Peyer's patch (tissue), 4 donors: ENCODE measurements at places on chromosomes 6 and 20. TPM values are rescaled to one million over a fixed set of nuclear protein-coding genes. Genes with fewer than 3 reads are reported as not detected.

- peak; percentile 56 for DNase-seq
- no peaks in the 10 kb centered on the region for H3K27me3 ChIP-seq
- peaks cover 5% of the 10 kb centered on the region for H3K4me1 ChIP-seq
- no peaks in the 10 kb centered on the region for H3K36me3 ChIP-seq
- peak overlapping the region; percentile 63 for H3K4me3 ChIP-seq
Observed at GRCh38 chr6:28251661-28252008, 434 bp downstream of the ZKSCAN4 start.

DNA sequence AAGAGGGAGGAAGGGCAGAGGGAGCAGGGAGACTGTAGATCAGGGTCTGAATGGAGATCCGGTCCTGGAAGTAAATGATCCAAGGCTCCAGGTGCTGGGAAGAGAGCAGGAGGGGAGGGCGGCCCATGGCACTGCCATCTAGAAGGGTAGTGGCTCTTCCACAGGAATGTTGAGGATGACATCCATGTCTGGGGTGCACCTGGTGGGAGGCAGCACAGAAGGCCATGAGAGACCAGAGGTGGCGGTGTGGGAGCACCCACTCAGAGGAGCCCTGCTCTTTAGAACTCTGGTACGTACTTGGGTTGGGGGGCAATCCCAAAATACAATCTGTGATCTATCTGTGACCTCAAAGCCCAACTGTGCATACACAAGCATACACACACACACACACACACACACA lies 13.5 kb downstream of the DEFB132 start:
- H3K4me1 ChIP-seq: no peaks in the 10 kb centered on the region
- no peaks in the 10 kb centered on the region for H3K27me3 ChIP-seq
- no peak overlapping the region for H3K27ac ChIP-seq
- no peaks in the 10 kb centered on the region for H3K36me3 ChIP-seq

GRCh38 chr6:22133357-22133756 lies 163.5 kb downstream of the PRL start:
- no peaks in the 10 kb centered on the region for H3K36me3 ChIP-seq
- H3K27me3 ChIP-seq: no peaks in the 10 kb centered on the region
- H3K4me1 ChIP-seq: no peaks in the 10 kb centered on the region

DNA sequence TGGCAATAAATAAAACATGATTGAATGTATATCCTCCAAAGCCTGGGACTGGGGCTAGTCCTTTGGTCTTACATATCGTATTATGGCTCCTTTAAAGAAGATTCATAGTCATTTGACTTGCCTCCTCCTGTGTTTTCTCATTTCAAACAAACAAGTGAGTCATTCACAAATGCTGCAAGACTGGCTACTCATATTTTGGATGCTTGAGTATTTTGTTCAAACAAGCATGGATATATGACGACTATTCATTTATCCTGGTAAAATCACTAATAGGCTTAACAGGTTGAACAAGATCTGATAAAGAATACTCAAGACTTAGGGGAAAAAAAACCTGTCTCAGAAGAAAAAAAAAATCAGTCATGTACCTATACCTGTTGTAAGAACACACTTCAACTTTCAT lies 111.1 kb upstream of the CCDC28A start:
- H3K27me3 ChIP-seq: no peaks in the 10 kb centered on the region
- H3K36me3 ChIP-seq: no peaks in the 10 kb centered on the region
- H3K4me1 ChIP-seq: no peaks in the 10 kb centered on the region
- no peak overlapping the region for H3K4me3 ChIP-seq

GRCh38 chr6:56683882-56684281 lies 41.2 kb upstream of the DST start:
- no peaks in the 10 kb centered on the region for H3K4me1 ChIP-seq
- H3K27ac ChIP-seq: no peak overlapping the region
- no peak overlapping the region for H3K4me3 ChIP-seq
- no peaks in the 10 kb centered on the region for H3K36me3 ChIP-seq
- peak; percentile 69 for DNase-seq

DNA sequence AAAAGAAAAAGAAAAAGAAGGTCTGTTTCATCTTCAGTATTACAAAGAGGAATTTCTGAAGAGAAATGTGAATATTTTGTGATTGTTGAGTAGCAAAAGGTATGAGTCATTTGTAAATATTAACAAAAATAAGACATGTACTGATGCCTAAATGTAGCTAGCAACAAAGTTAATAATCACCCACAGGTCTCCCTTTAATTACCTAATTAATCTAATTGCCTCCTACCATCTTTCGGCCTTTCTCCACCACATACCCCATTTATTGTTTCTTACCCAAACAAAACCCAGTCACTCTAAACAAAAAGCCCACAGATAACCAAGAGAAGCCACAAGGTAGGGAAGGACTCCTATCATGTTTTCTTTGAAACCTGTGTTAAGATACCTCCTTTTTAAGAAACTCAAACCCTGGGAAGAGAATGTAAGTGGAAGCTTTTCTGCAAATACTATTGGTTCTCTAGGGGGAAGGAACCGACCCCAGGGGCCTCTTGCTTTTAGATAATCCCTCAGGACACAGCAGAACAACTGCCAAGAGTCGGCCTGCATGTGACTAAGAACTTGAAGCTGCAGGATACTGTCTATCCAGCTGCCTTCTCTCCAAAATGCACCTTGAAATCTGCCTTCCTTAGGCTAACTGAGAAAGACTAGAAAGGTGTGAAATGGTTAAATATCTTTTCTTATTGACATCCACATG lies 16.1 kb upstream of the STK38 start:
- H3K27me3 ChIP-seq: no peaks in the 10 kb centered on the region
- DNase-seq: peak; percentile 13
- H3K27ac ChIP-seq: no peak overlapping the region
- no peaks in the 10 kb centered on the region for H3K36me3 ChIP-seq
- H3K4me3 ChIP-seq: no peak overlapping the region
- H3K4me1 ChIP-seq: no peaks in the 10 kb centered on the region

- H3K27me3 ChIP-seq: no peaks in the 10 kb centered on the region
- H3K4me3 ChIP-seq: no peak overlapping the region
- H3K4me1 ChIP-seq: no peaks in the 10 kb centered on the region
- peak overlapping the region; percentile 63 for H3K27ac ChIP-seq
Observed at GRCh38 chr6:164085091-164086075, 670.9 kb downstream of the QKI start.

DNA sequence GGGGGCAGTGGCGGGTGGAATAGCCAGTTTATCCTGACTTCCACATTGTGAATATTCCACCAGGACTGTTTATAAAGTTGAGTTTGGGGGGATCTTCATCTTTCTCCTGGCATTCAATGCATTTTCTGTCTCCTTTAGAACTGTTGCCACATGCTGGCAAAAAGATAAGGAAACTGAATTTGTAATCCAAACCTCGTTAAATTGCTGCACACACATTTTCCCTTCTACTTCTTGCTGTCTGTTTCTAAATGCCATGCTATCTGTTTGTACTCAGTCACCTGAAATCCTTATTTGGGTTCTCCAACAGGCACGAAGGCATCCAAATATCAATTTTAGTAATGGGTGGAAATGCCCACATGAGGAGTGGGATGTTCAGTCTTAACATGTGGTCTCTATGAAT lies 180.2 kb upstream of the CCN2 start:
- no peak for DNase-seq
- no peaks in the 10 kb centered on the region for H3K36me3 ChIP-seq
- H3K27me3 ChIP-seq: no peaks in the 10 kb centered on the region
- H3K4me3 ChIP-seq: no peak overlapping the region
- peak overlapping the region; percentile 49 for H3K27ac ChIP-seq
- no peaks in the 10 kb centered on the region for H3K4me1 ChIP-seq

DNA sequence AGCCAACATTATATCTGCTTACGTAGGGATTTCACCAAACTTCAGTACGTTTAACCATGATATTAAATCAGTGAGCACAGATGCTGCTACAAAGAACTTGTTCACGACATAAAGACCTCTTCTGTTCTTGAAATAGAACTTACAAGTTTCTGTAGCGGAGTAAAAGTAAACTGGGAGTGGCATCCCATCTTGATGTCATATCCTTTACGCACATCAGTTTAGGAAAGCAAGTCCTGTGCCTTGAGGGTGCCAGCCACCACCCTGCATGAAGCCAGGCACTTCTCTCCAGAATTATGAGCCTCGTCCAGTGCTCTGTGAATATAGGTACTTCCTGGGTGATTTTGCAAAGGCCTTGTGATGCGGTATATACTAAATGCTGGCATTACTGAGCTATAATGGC lies 122.6 kb downstream of the BTBD3 start:
- H3K27ac ChIP-seq: no peak overlapping the region
- H3K4me1 ChIP-seq: no peaks in the 10 kb centered on the region
- H3K4me3 ChIP-seq: no peak overlapping the region
- H3K27me3 ChIP-seq: no peaks in the 10 kb centered on the region
- H3K36me3 ChIP-seq: no peaks in the 10 kb centered on the region
- DNase-seq: no peak

- no peaks in the 10 kb centered on the region for H3K27me3 ChIP-seq
- H3K4me3 ChIP-seq: peak overlapping the region; percentile 41
- H3K4me1 ChIP-seq: no peaks in the 10 kb centered on the region
- no peaks in the 10 kb centered on the region for H3K36me3 ChIP-seq
- no peak for DNase-seq
- H3K27ac ChIP-seq: no peak overlapping the region
Observed at GRCh38 chr6:75491291-75491690, 2.3 kb downstream of the FILIP1 start.

- no peak overlapping the region for H3K4me3 ChIP-seq
- no peak for DNase-seq
- no peaks in the 10 kb centered on the region for H3K36me3 ChIP-seq
- no peaks in the 10 kb centered on the region for H3K27me3 ChIP-seq
Observed at GRCh38 chr6:159077123-159077522, 32.3 kb upstream of the TAGAP start.

GRCh38 chr6:34867484-34867883 lies 20.4 kb downstream of the TAF11 start:
- no peaks in the 10 kb centered on the region for H3K27me3 ChIP-seq
- H3K36me3 ChIP-seq: peaks cover 47% of the 10 kb centered on the region

- no peak for DNase-seq
- H3K27me3 ChIP-seq: no peaks in the 10 kb centered on the region
- no peak overlapping the region for H3K4me3 ChIP-seq
- H3K4me1 ChIP-seq: no peaks in the 10 kb centered on the region
- no peak overlapping the region for H3K27ac ChIP-seq
- no peaks in the 10 kb centered on the region for H3K36me3 ChIP-seq
Observed at GRCh38 chr6:166194914-166195859, 27.5 kb upstream of the TBXT start.

DNA sequence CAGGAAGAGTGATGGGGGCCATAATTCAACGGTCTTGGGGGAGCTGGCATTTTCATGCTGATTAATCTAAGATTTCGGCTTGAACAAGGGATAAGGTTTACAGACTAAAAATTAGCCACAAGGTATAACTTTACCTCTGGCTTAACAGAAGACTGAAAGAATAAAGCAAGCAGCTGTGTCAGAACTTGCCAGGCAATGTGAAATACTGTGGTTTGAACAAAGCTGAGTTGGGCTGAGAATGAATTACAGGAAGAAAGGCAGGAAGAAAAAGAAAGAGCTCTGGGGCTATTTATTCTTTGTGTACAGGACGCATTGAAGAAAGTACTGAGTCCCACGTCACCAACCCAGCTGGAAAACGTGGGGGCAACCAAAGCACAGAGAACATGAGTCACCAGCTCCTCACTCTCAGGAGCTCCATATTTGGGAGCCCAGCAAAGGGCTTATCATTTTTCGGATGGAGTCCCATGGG lies 121.5 kb upstream of the NEDD9 start:
- H3K4me1 ChIP-seq: peaks cover 7% of the 10 kb centered on the region
- no peaks in the 10 kb centered on the region for H3K36me3 ChIP-seq
- H3K27ac ChIP-seq: peak overlapping the region; percentile 61
- H3K27me3 ChIP-seq: no peaks in the 10 kb centered on the region

- no peak for DNase-seq
- H3K36me3 ChIP-seq: no peaks in the 10 kb centered on the region
- no peak overlapping the region for H3K4me3 ChIP-seq
- no peak overlapping the region for H3K27ac ChIP-seq
- no peaks in the 10 kb centered on the region for H3K4me1 ChIP-seq
Observed at GRCh38 chr6:23518294-23518693, 607.7 kb upstream of the NRSN1 start.

GRCh38 chr6:136034422-136034821 lies 182.9 kb downstream of the PDE7B start:
- H3K27ac ChIP-seq: no peak overlapping the region
- no peaks in the 10 kb centered on the region for H3K36me3 ChIP-seq
- DNase-seq: no peak
- no peaks in the 10 kb centered on the region for H3K4me1 ChIP-seq
- H3K4me3 ChIP-seq: no peak overlapping the region
- H3K27me3 ChIP-seq: no peaks in the 10 kb centered on the region

GRCh38 chr6:111129013-111129412 lies 41.7 kb downstream of the SLC16A10 start:
- H3K27me3 ChIP-seq: no peaks in the 10 kb centered on the region
- H3K4me3 ChIP-seq: no peak overlapping the region

DNA sequence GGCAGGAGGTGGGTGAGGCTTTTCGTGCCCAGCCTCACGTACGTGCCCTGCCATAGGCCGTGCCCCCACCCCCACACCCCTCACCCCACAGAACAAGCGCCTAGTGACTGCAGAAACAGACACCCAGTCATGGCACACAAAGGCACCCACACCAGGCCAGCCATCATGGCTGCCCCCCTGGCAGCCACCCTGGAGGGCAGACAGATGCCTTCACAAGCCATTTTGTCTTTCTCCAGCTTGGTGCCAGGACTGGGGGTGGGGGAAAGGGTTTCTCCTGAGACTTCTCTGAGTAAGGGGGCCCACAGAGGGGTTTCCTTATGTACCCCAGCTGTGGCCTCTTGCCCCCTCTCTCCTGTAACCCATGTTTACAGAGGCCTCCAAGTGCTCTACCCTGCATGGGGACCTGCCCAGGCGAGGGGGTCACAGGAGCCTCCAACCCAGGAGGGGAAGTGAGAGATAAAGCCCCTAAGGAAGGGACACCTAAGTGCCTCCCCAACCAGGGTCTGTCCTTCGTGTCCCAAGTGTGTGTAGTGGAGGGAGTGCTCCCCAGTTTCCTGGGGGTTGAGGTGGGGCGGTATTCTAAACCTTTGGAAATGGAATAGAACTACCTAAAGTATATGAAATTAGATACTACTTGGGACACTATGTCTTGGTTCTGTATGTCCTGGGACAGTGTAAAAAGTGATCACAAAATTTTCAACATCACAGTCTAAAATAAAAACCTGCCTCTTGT lies 49.9 kb downstream of the MRPL14 start:
- H3K4me1 ChIP-seq: peaks cover 10% of the 10 kb centered on the region
- H3K36me3 ChIP-seq: no peaks in the 10 kb centered on the region
- no peaks in the 10 kb centered on the region for H3K27me3 ChIP-seq
- no peak for DNase-seq
- H3K27ac ChIP-seq: no peak overlapping the region

The WFDC12 gene
- total RNA-seq: not detected

The TDRD6 gene
- 0.18 TPM for total RNA-seq

The DEFB124 gene
- not detected for total RNA-seq

The LPA gene
- 2.5 TPM for total RNA-seq

The FOXQ1 gene
- total RNA-seq: not detected

The TXNDC5 gene
- 61.7 TPM for total RNA-seq

The VNN1 gene
- 28.7 TPM for total RNA-seq

The PI3 gene
- total RNA-seq: 3.4 TPM

The TMC2 gene
- total RNA-seq: not detected

The RBM24 gene
- 2.2 TPM for total RNA-seq
